M059J (cell line): ENCODE measurements at places on chromosomes 3 and 15. TPM values are rescaled to one million over a fixed set of nuclear protein-coding genes. Genes with fewer than 3 reads are reported as not detected.

GRCh38 chr3:123015596-123015995 is 12.0 kb downstream of the SEMA5B start:
- DNase-seq: peak; percentile 23

The HRG gene
- total RNA-seq: not detected in 2 replicates

The AGBL1 gene
- total RNA-seq: not detected in 2 replicates

The PRKAR2A gene
- total RNA-seq: 20.4 and 23.5 TPM in 2 replicates

The GOLGA6L7 gene
- not detected in 2 replicates for total RNA-seq
